NAMALWA (cell line): ENCODE measurements at places on chromosomes 2 and 18.
A peak's percentile ranks its signal among the peaks of the same experiment; 100 is the strongest.

GRCh38 chr2:150817422-150817821 lies 330.0 kb upstream of the RND3 start:
- DNase-seq: no peak

DNA sequence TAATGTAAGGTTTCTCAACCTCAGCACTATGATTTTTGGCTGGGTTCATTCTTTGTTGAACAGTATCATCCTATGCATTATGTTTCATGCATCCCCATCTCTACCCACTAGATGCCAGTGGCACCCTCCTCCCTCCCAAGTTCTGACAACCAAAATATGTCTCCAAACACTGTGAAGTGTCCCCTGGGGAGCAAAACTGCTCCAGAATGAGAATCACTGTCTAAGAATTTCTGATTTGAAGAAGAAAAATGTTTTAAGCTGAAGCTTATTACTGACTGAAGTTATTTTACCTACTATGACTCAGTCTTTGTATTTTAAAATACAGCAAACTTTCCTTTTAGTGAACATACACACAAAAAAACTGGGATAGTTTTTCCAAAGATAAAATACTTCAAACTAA lies 3.4 kb downstream of the THADA start:
- DNase-seq: peak; percentile 25

- DNase-seq: no peak
Measured at GRCh38 chr2:46866770-46867246, 48.8 kb downstream of the MCFD2 start.

- no peak for DNase-seq
Measured at GRCh38 chr2:71784734-71785511, 331.6 kb downstream of the DYSF start.

DNA sequence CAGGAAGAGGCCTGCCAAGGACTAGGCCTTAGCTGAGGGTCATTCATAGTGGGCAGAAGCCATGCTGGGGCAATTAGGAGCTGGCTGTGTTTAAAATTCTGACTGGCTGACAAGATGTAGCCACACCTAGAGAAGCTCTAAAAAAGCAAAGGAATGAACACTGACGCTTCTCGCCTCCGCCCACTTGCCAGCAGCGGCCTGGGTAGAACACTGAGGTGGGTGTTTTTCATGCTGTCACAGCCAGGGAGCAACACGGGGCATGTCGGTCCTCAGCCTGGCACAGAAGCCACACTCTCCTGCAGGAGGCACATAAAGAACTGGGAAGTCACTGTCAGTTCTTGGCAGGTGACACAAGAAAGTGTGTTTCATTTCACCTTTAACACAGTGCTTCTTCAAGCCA lies 10.4 kb downstream of the CHST10 start:
- no peak for DNase-seq

GRCh38 chr2:174176898-174177297 lies 71.4 kb downstream of the OLA1 start:
- no peak for DNase-seq

DNA sequence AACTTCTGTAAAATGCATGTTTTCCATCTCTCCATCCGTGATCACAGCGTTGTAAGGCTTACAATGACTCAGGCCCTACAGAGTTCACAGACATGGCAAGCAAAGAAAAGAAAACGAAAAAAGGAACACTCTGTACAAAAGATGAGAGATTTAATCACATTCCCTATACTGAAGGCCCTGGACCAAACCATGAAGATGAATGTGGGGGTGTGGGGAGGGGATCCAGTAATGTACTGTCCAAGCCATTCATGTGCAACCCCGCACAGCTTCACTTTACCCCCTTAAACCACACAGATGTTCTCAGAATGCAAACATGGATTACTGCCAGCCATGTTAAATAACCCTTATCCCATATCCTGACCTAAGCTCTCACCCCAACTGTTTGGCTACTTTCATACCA lies 391.1 kb downstream of the NCKAP5 start:
- DNase-seq: no peak

DNA sequence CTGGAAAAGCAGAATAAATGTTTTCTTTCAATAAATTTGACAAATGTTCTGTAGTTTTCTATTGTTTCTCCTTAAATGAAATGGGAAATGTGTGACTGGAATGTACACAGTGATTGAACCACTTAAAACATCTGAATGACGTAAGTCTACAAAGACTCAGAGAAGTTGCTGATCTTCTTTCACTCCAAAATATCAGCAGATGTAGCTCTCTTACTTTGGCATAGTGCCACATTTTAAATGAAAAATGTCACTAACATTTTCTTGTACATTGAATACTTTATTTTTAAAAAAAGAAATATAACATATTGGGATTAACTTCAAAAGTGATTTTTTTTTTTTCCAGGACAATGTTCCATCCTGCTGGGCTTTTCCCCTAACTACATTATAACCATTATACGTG lies 565.6 kb downstream of the TMEM182 start:
- DNase-seq: no peak

- DNase-seq: peak; percentile 82
Measured at GRCh38 chr2:205680067-205680466, 2.2 kb upstream of the NRP2 start.

- peak; percentile 56 for DNase-seq
Measured at GRCh38 chr2:37091873-37092272, 7.6 kb downstream of the GPATCH11 start.

GRCh38 chr2:170191166-170191866 lies 13.4 kb downstream of the MYO3B start:
- no peak for DNase-seq

DNA sequence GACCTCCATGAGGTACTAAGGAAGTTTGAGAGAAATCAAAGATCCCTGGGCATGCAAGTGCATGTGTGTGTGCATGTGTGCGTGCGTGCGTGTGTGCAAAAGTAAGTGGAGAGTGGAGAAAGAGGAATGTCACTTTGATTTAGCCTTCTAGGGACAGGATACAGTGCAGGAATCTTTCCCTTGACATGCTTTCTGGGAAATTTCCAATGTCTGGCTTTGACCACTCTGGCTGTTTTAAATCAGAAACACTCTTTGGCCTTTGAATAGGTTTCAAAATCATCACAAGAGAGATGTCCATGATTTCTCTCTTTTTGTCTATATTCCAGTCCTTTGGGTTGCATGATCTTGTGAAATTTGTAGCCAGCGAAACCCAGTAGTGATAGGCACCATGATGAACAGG lies 162.0 kb downstream of the ALK start:
- no peak for DNase-seq
